SW480 (cell line): ENCODE measurements at places on chromosomes 6 and 20.

- peak; percentile 61 for DNase-seq
Measured at GRCh38 chr20:32582659-32583580, 2.2 kb downstream of the NOL4L start.

DNA sequence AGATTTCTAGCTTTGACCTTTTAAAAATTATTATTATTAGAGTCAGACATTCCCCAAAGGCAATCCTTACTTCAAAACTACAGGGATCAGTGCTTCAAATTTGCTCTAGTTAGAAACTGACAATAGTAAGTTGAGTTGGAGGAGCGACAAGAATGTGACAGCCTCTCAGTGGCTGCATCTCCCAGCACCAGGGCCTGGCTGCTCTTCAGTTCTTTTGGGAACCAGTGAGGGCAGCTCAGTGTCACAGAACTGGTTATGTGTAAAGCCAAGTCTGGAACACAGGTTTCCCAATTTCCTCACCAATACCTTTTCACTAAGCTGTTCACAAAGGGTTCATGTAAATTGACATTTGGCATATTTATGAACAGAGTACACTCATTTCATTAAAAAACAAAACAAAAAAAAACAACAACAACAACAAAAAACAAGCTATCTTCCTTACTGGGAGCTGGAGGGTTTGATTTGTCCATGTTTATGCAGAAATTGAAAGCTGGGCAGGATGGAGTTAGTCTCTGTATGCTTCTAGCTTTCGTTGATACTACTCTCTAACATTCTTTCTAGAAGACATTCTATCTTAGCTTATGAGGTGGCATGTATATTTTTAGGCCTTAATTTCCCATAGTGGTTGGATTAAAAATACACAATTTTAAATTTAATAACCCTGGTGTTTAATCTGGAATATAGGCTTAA, 95.0 kb downstream of the SAMD5 start:
- DNase-seq, result no peak

DNA sequence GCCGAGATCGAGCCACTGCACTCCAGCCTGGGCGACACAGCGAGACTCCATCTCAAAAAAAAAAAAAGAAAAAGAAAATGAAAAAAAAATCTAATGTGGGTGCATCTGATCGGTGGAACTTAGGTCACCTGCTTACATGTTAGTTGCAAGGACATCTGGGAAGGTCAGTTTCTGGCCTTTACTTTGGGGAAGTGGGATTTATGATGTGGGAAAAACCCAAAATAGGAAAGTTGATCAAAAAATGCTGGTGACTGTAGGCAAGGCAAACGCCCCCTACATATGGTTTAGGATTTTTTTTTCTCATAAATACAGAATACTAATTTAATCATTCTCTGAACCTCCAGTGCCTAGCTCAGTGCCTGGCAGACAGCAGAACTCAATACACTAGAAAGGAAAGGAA, 69.2 kb upstream of the PIM1 start:
- no peak for DNase-seq

DNA sequence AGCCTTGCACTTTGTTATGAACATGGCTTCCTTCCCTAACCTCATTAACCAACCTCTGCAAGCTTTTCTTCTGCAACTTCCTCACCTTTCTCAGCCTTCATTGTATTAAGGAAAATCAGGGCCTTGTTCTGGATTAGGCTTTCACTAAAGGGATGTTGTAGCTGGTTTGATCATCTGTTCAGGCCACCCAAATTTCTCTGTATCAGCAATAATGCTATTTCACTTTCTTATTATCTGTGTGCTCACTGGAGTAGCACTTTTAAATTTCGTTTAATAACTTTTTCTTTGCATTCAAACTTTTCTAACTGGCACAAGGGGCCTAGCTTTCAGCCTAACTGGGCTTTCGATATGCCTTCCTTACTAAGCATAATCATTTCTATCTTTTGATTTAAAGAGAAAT, 96.7 kb downstream of the GFRAL start:
- DNase-seq, result no peak

DNA sequence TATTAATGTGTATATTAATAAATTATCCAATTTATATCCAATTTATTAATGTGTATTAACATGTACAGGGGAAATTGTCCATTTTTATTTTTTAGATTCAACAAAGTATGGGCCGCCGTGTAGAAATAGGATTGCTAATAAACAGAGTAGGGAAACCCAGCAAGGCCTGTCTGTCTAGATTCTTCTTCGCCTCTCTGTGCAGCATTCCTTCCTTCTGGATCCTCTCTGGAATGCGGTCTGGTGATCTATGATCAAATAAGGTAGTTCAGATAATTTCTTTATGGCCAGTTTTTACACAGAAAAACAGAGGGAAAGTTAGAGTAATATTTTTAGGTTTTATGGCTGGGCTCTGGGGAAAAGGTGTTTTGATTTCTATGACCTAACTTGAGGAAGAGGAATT, 19.9 kb upstream of the HFE start:
- no peak for DNase-seq

DNA sequence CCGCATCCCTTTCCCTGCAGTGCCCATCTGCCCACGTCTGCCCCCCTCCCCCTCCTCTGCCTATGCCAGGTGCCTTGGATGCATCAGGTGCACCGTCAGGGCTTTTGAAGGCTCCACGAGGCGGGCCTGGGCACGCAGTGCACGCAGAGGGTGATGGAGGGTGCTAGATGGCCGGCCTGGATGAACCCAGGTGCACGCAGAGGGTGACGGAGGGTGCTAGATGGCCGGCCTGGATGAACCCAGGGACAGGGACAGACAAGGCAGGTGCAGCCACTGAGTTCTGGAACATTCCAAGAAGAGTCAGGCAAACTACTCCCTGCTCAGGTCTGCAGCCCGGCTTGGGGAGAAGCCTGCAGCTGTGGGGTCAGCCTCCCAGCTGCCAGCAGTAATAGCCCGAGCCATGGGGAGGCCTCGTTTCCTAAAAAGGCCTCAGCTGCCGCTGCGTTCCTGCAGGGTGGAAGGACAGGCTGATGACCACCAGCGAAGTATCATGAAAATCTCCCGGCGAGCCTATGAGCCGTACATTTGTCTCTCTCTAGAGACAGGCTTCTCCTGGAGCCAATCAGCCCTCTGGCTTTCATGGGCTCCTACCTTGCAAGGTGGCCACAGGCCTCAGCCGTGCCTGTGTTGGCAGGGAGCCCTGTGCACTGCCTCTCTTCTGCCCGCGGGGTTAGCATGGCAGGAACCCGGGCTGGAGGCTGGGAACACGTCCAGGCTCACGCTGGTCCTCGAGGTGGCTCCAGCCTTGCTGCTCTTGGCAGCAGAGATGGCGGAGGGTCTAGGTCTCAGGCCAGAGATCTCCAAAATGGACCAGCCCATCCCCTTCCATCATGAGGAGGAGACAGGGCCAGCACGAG, 29.6 kb downstream of the NTSR1 start:
- DNase-seq, result no peak

DNA sequence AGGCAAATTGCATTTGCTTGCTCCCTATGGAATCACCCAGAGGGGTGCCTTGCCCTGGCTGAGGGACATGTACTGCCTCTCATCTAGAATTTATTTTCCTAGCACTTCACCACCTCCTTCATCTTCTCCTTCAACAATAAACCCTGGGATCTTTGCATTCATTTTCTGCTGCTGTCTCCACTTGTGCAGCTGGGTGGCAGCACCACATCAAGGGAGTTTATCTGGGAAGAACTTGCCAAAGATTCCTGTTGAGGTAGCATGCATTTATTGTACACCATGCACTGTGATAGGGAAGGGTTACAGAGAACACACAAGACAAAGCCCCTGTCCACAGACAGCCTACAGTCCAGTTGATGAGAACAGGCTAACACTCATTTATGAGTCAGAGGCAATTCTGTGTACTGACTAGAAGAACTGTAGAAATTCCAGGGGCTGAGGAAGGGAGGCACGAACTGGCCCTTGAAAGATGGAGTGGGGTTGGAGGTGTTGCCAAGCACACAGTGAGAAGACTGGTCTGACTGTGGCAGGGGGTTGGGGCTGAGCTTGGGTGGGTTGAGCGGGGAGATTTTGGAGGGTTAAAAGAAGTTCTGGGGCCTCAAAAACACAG, 17.5 kb downstream of the C20orf173 start:
- DNase-seq, result peak; percentile 70

DNA sequence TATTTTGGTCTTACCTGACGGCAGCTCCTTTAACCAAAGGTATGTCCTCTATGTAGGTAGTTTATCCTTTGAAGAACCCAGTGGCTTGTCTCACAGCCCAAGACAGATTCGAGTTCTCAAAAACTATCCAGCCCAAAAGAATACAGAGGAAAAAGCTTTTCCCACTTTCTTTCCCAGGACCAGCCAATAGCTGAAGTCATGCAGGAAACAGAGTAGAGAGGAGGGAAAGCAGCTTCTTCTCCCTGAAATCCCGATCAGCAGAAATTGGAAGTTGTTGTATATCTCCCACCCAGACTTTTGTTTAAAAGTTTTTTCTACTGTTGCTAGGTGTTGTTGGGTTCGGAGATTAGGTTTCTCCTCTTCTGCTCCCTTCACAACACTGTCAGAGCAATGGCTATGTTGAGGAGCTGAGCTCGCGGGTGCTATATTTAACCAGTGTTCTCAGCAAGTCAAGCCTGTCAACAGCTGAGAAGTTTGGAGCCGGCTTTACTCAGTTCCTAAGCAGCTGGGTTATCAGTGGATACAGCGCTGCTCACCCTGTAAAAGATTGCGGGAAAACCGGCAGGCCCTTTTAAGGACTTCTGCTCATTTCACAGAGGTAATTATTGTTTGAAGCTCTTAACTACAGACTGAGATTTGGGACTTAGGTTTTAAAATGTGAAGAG, at the start of gene FILIP1:
TSS of gene FILIP1 (minus strand) at position 401 of the 665 bp plus-strand sequence. CDS start 78,828 bp downstream, outside the sequence.
- no peak for DNase-seq

DNA sequence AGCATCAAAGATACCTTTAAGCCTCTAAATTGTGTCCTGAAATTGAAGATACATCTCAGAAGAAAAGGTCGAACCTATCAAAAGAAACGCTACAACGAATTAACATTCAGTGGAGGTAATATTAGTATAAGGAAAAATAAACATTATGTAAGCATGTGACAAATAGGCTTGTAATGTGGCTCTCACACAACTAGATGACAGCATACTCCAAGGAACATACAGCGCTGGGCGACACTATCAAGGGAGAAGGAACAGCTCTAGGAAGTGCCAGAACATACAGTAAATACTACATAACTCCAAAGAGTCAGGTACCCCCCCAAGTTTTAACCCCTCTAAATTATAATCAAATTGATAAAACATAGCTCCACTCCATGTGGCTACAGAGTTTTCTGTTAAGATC, 103.5 kb downstream of the LAMP5 start:
- peak; percentile 85 for DNase-seq

DNA sequence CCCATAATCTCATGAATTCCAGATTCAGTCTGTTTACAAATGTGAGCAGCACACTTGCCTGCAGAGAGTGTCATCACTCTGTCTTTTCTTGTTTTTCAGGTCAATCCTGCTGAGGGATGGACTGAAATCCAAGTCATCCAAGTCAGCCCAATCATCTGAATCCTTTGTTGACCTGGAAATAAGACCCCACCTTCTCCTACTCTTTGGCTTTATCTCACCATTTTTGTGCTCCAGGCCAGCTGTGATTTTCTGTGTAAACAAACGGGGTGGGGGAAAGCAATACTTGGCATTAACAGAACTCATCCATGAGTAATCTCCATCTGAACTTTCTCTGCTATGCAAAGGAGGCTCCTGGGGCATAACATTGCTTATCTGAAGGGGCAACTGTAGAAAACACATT, 16.9 kb upstream of the GSTA4 start:
- no peak for DNase-seq

- DNase-seq, result no peak
Measured at GRCh38 chr6:149471801-149472200, 13.0 kb downstream of the ZC3H12D start.

DNA sequence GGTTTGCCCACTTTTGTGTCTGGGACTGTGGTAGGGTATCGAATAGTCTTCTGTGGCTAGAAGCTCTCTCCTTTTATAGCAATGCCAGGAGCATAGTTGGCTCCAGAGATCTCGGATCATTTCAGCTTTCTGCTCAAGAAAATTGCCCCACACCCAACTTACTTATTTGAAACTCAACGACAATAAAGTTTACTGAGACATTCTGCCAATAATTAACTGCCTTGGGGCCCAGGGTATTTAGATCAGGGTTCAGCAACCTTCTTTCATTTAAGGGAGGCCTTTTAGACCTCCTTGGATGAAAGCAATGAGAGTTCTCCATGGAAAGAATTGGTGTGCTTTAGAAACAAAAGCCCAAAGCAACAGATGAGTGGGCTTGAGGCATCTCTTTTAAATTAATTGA, 53.8 kb upstream of the GMPR start:
- no peak for DNase-seq

GRCh38 chr6:19994909-19995308, 157.7 kb downstream of the ID4 start:
- DNase-seq, result no peak
